ENCODE measurements at places on chromosomes 16 and 17.

- no peak for DNase-seq
Measured at GRCh38 chr17:36544044-36544306, 744 bp upstream of the GGNBP2 start.

GRCh38 chr17:4331614-4332013 lies 34.9 kb downstream of the UBE2G1 start:
- no peak for DNase-seq

DNA sequence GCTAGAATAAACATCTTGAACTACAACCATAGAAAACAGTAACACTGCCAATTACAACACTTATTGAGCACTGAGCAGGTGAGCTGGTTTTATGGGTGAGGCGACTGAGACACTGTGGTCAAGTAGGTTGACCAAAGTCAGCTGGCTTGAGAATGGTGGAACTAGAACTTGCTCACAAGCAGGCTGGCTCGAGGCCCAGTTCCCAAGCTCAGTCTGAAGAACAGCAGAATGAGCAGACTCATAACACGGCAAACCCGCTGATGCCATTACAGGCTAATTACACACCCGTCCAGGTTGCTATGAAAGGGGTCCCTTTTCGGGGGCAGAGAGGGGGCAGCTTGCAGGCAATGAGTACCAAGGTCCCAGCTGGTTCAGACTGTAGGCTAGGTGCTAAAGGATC lies 6.5 kb downstream of the ZZEF1 start:
- no peak for DNase-seq

DNA sequence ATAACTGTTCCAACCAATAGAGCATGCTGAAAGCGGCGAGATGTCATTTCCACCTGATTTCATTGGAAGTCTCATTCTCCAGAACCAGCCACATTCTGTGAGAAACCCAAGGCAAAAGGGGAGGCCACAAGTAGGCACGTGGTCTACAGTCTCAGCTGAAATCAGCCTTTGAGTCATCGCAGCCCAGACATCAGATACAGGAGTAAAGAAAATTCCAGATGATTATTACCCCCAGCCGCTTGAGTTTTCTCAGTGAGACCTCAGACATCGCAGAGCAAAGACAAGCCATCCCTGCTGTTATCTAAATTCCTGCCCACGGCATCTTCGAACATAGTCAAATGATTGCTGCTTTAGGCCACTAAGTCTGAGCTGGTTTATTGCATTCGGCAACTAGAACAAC lies 23.1 kb downstream of the STAT3 start:
- DNase-seq: no peak

GRCh38 chr16:85569615-85570212 lies 43.4 kb upstream of the GSE1 start:
- no peak for DNase-seq

- DNase-seq: no peak
Measured at GRCh38 chr16:87713451-87714229, 52.1 kb downstream of the KLHDC4 start.

DNA sequence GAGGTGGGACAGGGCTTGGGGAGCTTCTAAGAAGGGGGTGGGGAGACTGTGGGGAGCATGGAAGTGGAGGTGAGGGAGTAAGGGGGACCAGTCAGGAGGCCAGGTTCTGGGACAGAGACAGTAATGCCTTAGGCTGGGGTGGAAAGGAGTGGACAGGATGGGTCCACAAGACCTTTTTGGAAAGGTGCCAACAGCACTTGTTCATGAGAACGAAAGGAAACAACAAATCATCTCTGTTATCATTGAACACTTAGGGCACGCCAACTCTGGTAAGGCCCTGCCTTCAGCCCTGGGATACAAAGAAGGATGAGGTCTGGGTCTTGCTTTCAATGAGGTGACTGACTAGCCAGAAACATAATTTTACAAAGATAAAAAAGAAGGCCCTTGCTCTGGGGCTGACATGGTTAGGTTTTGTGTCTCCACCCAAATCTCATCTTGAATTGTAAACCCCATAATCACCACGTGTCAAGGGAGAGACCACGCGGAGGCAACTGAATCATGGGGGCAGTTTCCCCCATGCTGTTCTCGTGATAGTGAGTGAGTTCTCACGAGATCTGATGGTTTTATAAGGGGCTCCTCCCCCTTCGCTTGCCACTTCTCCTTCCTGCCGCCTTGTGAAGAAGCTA lies 113.8 kb downstream of the SLC39A11 start:
- DNase-seq: no peak

GRCh38 chr16:67336116-67336515 lies 9.5 kb downstream of the LRRC36 start:
- no peak for DNase-seq

DNA sequence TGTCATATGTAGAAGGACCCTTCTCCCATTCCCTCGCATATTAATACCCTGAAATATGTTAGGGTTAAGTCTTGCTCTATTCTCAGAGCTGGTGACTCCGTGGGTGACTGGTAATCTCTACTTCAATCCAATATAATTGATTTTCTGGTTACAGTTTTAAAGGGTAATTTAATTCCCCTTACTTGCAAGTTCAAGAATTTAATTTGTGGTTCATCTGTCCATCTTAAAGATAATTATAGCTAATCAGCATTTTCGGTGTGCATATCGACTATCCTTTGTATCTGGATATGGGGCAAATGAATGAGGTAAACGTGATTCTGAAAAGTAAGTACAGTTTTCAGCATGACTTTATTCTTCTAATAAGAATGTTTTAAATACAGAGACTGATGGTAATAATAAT lies 250.0 kb downstream of the CNTNAP4 start:
- no peak for DNase-seq

DNA sequence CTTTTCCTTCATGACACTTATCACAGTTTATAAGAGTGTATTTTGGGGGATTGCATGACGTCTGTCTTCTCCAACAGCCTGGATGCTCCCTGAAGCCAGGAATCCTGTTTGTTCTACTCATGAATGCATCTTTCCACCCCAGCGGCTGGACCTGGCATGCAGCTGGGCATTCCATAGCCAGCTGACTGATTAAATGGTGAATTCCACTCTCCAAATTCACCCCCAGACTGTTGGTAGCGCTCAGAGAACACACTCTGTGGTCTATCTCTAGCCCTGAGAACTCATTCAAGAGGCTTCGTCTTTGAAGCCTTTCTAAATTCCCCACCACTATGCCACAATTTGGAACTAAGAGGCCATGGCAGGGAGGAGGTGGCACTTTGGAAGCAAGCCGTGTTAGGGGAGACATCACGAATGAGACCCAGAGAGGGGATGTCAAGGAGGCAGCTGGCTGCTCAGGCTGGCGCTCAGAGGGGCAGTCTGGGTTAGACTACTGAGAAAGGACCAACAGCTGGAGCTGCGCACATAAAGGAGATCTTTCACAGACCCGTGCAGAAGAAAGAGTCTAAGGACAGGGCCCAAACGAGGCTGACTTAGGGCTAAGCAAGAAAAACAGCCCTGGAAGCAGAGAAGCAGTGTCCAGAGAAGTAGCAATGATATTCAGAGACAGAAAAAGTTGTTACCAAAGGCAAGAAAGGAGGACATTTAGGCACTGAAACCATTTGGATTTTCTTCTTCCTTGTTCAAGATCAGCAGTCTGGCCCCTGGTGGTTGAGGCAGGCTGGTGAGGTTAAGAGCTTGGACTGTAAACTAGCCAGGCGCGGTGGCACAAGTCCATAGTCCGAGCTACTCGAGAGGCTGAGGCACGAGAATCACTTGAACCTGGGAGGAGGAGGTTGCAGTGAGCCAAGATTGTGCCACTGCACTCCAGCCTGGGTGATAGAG lies 42.4 kb upstream of the ZNF629 start:
- DNase-seq: no peak

DNA sequence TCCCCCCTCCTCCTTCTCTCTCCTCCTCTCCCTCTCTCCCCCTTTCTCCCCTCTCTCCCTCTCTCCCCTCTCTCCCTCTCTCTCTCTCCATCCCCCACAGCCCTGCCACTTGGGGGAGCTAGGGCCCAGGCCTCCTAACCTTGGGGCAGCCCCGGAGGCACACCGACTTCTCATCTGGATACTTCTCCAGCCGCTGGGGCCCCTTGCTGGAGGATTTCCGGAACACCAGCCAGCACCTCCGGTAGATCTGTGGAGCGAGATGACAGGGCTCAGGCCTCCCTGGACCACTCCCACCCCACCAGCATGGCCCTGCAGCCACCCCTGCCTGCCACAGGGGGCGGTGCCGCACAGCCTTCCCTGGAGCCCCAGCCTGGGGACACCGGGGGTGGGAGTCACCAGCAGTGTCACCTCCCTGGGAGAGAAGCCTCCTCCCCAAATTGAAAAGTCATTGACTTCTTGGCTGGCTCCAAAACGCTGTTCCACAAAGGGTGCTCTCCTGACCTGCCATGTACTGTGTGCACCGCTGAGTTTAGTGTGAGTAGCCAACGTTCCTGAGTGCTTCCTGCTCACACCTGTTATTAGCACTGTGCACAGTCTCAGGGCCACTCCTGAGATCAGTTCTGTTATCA lies 10.5 kb downstream of the DOK4 start:
- peak; percentile 91 for DNase-seq

- no peak for DNase-seq
Measured at GRCh38 chr16:12474806-12475410, 328.8 kb downstream of the CPPED1 start.

DNA sequence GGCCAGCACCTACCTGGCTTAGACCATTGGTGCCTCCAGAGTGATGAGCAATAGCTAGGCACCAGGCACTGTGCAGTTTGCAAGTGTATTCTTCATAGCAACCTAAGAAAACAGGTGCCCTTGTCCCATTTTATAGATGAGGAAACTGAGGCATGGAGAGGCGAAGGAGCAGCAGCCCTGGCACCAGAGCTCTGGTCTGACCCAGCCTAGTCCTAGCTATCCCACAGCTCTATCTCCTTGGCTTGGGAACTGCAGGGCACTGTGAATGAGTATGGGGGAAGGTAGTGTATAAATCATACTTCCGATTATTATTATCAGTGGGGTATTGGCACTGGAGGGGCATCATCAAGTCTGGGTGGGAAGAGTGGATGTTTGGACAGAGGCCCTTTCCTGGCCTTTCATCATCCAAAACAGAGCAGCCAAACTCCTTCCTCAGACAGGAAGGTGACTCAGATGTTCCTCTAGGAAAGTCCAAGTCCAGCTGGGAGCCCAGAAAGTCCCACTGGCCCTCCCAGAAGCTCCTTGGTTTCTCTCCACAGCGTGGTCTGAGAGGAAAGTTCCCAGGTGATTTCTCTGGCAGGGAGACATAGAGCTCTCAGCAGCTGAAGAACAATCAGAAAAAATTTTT lies 32.0 kb upstream of the PLLP start:
- DNase-seq: peak; percentile 71

DNA sequence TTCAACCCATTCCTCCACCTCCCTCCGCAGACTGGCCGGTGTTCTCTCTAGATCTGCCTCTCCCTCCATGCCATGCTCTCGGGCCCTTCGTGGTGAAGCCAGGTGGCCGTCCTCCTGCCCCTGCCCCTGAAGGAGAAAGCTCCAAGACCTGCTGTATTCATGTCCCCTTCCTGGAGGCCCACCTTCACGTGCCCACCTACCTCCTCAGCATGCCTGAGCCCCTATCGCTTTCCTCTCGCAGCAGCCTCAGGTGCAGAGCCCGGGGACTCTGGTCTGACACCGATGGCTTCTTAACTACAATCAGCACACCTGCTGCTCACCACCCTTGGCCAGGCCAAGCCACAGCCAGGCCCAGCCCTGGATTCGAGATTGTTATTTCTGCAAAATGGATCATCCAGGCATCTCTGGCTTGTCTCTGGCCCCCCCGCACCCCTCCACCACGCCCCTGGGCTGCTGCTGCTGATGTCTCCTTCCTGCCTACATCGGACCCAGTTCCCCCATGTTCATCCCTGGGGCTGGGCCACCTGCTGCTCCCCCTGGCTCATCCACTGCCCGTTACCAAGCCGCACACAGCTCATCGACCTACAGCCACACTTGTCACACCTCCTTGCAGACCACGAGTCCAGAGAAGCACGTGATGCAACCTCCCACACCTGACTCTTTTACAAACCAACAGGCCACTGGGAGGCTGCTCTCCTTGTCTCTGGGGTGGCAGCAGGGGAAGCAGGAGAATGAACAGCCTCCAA lies 32.5 kb upstream of the TNFRSF13B start:
- DNase-seq: no peak

- DNase-seq: no peak
Measured at GRCh38 chr16:56327071-56327928, 98.0 kb downstream of the AMFR start.

- DNase-seq: no peak
Measured at GRCh38 chr16:19601083-19601976, 45.8 kb downstream of the VPS35L start.

- no peak for DNase-seq
Measured at GRCh38 chr16:51166091-51166490, 15.0 kb upstream of the SALL1 start.

DNA sequence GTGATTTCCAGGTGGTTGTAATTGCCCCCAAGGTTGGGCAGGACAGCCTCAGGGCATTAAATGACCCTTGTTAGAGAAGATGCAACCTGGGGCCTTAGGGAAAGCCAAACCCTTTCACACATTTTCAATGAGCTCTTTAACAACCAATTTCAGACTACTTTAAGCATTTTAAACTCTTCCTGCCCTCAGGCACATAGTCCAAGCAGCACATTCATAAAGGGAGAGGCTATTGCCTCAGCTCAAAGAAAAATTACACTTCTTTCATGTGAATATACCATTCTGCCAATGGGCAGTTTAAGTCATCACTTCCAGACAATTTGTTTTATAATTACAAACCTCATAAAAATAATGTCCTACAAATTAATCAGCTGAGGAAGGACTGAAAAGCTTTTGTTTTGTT lies 544.5 kb downstream of the NPIPA7 start:
- no peak for DNase-seq

DNA sequence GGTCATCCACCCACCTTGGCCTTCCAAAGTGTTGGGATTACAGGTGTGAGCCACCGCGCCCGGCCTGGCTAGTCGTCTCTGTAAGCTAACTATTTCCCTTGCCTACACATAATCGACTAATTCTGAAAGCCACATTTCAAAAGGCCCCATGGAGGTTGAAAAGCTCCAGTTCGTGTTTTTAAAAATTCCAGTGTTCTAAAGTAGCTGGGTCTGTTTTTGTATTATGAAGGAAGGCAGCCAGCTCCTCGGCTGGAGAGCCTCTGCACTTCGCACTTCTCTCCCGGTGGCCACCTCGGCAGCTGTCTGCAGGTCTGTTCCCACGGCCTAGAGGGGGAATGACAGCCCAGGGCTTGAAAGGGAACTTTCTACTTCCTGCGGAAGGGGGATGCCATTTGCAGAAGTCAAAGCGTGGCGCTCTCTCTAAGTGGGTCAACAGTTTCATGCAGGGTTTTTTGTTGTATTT lies 16.9 kb downstream of the HASPIN start:
- no peak for DNase-seq

GRCh38 chr16:67719778-67720144 lies 645 bp upstream of the GFOD2 start:
- no peak for DNase-seq

GRCh38 chr16:2691491-2692248 lies 9.3 kb downstream of the KCTD5 start:
- no peak for DNase-seq
